ENCODE measurements at places on chromosomes 4 and X.

GRCh38 chr4:28378109-28378830 is 1517.6 kb downstream of the STIM2 start:
- no peak for DNase-seq

DNA sequence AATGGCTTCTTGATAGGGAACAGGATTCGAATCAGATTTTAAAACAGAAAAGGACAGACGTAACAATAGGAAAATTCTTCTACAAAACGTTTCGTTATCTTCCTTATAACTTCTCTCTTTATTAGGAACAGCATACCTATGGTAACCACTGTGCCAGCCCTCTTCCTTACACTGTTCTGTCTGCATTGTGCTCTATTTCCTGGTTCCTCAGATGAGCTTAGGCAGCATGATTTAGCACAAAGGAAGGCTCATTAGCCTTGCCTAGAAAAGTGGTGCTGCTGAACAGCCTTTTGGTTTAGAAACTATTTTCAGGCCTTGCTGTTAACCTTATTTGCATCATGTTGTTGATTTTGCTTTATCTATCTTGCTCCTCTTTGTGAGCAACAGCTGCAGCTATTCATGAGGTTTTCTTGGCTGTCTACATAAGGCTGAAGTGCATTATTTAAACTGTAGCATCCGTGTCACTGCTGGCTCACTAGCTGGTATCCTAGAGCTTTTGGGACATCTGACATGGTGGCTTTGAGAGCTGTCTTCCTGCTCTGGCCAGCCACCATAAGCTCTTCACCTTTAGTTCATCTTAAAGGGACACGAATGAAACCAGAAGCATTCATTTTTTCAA is 69.9 kb upstream of the NRK start:
- no peak for DNase-seq

DNA sequence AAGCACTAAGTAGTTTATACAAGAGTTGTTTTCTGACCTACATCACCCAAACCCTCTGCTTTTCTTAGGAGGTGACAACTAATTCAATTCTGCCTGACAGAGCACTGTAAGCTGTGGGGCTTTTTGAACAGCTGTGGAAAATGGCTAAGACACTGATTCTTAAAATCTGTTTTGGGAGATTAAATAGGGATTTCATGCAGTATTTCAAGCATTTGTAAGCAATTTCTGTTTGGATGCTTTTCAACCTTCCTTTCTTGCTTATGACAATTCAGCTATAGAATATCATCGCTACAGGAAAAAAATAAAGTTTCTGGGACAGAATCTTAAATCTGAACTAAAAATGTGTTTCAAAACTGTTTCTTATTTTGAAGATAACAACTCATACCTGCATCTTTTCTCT is 459.5 kb downstream of the RAPGEF2 start:
- no peak for DNase-seq

DNA sequence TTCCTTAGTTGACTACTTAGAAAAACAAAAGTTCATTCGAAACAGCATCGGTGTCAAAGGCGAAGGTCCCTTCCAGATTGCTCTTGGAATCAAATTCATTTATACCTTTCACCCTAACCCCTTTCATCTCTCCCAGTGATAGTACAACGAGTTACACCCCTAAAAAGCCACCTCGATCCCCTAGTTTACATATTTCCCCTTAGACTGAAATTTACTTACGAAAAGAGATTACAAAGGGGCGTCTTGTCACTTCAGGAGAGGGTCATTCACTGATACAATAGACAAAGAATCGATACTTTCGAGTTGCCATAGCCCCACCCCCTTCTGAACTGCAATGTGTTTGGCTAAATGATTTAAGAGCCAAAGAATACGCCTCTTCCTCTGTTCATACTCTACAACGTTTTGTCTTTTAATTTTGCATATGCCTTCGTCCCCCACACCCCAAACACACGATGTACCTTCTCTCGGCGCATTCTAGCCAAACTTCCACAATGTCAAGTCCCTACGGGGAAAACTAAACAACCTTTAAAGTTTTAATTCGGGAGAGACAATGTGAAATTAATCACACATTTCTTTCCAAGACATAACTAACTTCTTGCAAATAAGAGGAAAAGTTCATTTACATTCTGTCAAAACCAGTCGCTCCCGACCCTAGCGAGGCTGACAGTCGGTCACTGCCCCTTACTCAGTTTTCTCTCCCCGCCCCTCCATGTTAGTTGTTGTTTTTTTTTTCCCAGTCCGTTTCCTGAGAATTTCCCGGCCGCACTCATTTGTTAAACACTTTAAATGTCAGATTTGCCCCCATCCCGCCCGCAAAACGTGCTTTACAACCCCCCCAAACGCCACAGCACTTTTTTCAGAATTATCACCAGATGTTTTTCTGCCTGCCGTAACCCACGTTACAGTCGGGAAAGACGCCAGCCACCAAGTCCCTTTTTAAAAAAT is 88.6 kb downstream of the HPRT1 start:
- DNase-seq, result no peak

DNA sequence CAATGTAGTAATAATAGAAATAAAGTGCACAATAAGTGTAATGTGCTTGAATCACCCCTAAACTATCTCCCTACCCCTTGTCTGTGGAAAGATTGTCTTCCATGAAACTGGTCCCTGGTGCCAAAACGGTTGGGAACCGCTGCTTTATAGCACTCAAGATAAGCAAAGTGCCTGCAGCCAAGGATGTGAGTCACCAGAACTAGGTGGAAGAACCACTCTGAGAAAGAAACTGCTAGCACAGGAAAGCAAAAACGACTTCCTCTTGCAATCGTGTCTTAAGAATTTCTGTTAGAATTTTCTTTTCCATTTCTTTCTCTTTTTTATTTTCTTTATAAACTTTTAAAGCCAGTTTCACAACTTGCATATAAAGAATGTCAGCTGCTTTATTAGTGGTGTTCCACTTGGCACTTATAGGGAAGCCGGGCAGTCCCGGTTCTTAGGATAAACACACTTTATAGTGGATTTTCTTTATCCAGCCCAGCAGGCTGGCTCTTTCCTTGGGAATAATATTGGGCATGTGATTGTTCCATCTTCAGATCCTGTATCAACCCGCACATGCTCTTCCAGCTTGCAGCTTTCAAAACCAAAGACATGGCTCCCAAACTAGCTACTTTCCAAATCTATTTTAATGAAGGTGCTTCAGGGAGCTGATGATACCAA is 32.3 kb upstream of the CXCL8 start:
- DNase-seq, result no peak

GRCh38 chr4:118352843-118353533 is at the start of gene PRSS12:
Gene PRSS12 (minus strand): TSS chr4:118353003. CDS start chr4:118352720, 283 bp downstream.
- DNase-seq, result peak; percentile 37

DNA sequence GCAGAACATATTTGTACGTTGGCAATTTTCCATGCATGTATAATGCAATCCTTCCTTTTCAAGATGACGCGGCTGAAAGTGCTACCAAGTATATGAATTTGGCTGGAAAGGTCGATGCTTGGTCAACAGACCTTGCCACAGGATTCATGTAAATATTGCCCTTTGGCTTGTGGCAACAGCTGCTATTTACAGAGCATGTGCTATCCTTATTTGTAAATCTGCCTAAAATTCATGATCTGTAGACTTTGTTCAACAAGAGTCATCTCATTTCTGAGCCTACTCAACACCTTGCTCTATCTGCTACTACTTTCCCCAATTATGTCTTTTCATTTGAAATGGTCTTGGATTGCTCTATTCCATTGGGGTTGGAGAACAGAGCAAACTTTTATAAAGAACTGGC is 1.9 kb upstream of the SMARCA1 start:
- DNase-seq, result no peak

- DNase-seq, result no peak
Measured at GRCh38 chr4:122889726-122890125, 32.7 kb downstream of the NUDT6 start.
